ENCODE measurements at places on chromosomes 12 and 14.

GRCh38 chr14:68464711-68465110 is 328.2 kb downstream of the ZFP36L1 start:
- DNase-seq = peak; percentile 43

DNA sequence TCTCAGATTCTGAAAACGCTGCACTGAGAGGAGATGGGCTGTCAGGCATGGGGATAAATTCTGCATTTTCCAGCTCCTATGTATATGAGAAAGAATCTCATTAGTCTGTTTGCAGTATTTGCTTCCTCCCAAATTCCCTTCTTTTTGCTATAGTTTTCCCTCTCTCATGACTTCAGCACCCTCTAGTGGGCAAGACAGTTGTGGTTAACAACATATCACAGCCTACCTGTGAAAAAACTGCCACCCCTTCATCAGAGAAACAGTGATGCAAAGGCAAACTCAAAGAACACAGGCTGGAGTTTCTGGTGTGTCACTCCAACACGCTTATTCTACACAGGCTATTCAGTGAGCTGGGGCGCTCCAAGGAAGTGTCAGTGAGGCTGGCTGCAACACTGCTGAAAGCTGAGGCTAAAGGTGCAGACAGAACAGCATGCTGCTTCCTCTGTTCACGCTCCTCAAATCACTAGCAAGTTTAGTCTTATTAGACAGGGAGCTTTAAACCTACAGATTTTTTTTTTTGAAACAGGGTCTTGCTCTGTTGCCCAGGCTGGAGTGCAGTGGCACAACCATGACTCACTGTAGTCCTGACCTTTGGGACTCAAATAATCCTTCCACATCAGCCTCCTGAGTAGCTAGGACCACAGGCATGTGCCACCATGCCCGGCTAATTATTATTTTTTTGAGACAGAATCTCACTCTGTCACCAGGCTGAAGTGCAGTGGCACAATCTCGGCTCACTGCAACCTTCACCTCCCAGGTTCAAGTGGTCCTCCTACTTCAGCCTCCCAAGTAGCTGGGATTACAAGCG is 19.3 kb downstream of the ZC2HC1C start:
- peak; percentile 51 for DNase-seq

- no peak for DNase-seq
These were observed 651.6 kb upstream of the LRFN5 start for GRCh38 chr14:40955131-40955505.

GRCh38 chr14:74580275-74580672 is 31.8 kb downstream of the LTBP2 start:
- DNase-seq = no peak

DNA sequence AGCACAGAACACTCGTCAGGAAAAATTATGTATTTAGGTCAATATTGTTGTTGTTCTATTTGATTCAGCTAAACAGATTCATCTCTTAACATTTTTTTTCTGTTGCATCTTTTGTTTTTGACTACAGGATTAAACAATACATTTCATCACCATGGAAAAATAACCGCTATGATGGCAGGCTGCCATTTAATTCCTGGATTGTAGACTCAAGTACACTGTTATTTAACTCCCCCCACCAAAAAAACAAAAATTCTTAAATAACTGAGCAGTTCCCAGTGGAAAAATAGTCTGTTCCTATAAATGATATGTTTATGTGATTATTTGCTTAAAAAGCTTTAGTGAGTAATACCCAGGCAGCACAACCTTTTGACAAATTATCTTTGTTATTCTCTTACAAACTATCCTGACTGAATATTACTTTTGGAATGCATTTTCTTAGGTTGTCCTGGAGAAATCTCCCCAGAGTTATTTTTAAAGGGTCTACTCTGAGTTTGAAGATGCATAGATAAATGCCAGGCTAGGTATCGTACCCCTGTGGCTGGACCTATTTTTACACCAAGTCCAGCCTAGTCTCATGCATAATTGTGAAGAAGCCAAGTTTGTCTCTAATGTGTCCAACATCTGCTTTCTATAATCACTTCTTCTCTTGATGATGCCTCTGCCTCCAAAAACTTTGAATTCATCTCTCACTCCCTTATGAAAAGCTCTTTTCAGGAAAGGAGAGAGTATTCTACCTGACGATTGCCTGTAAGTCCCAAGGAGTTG is 3.7 kb downstream of the KERA start:
- DNase-seq = no peak

DNA sequence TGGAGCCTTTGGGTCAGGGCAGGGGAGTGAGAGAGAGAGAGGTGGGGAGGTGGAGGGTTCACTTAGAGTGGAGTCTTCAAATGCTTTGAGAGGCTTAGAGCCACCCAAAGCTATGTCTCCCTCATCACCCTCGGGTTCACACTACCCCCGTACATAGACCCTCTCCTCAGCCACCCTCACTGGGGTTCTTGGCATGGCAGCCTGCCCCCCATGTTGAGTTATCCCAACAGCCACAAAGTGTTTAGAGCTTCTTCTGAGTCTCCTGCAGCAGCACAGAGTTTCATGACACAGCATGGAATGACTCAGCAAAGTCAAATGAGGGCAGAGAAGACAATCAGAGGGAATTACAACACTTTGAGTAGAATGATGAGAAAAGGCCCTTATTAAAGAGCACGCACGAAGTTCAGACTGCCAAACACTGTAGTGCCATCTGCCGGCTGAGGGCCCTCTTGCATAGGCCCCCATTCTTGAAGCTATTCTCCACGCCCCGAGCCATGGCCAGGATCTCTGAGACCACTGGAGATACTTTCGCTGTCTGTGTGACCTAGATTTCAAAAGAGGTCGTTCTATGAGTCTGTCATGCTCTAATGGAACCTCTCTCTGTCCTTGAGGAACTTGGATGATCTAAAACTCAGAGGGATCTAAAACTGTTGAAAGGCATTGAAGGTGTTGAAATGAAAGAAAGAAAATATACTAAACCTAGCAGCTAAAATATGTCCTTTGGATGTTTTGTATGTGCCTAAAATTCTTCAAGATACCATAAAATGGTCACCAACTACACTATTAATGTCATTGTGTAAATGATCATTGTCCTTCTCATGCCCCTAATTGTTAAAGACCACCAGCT is 221.9 kb downstream of the PELI2 start:
- peak; percentile 86 for DNase-seq

GRCh38 chr12:104025771-104026170 is 24.2 kb downstream of the GLT8D2 start:
- no peak for DNase-seq

DNA sequence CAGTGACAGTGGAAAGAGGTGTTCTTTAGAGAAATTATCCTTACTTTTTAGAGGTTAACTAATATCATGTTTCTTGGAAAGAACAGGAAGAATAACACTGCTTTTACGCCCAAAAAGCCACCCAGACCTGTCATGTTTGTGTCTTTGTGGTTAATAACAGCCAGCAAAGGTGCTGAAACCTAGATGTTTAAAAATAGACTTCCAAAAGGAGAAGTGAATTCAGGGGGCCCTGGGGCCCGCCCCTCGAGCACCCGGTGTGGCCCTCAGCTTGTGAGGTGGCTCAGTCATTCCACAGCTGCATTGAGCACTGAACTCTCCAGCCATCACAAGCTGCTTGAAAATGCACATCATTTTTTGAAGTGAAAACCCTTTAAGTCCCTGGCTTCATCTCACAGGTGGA is 20.8 kb upstream of the AMN start:
- DNase-seq = no peak

- no peak for DNase-seq
These were observed 64.3 kb upstream of the RBM19 start for GRCh38 chr12:114030451-114030850.

GRCh38 chr12:20421421-20421820 is 53.1 kb downstream of the PDE3A start:
- no peak for DNase-seq

GRCh38 chr14:61652526-61653262 is 42.6 kb upstream of the HIF1A start:
- no peak for DNase-seq

- no peak for DNase-seq
These were observed 209.0 kb upstream of the FBXO33 start for GRCh38 chr14:39641224-39641623.

DNA sequence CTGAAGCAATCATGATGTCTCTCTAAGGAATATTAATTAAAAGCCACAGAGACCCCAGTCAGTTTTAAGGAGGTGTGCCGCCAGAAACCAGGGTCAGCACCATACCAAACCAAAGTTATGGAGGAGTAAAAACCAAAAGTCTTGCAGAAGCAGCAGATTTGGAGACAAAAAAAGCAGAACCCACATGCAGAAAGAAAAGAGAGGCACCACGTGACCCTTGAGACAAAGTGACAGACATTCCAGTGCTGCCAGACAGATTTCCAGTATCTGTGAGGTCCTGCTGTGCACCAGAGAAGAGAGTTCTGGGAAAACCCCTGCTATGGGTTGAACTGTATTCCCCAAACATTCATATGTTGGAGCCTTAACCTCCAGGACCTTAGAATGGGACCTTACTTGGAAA is 59.7 kb downstream of the CAPZA3 start:
- DNase-seq = no peak

DNA sequence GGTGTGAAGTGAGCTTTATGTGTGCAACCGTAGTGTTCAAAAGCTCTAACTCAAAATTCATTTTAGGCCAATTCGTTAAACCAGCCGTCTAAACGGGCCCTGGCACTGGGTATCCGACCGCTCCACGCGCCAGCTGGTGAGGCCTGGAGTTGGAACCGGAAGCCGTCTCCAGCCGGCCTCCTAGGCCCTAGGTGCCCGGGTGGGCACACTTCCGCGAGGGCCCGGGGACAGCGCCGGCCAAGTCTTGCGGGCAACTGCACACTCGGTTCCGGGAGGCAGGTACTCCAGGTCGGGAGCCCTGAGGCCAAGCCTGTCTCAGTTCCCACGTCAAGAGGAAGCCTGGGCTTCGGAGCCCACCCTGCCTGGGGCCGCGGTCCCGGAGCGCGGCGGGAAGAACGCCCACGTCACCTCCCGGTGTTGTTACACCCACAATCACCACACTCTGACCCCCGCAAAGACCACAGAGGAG is 16.2 kb downstream of the OTX2 start:
- DNase-seq = no peak

DNA sequence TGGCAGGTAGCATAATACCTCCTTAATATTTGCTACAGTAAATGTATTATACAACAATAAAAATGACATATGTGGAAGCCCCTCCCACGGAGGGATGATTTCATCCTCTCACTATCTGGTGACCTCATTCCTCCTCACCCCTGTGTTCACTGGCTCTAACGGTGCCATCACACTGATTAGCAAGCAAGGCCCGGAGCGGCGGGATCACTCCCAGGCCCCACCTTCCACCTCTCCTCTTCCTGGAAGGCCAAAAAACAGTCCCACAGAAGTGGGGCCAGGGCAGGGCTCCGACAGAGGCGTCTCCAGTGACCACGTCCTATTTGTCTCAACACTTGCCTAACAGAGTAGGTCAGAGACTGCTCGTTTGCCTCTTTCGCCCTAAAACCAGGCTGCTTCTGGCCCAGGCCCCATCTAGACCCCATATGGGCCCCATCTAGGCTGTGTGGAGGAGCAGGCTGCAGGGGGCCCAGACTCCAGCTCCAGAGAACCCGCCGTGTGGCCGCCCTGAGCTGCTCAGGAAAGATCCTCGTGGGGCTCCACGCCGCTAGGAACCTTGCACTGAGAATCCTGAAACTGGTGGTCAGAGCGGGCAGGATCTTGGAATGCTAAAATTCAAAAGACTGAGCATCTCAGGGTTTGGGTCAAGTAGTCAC is 3.7 kb downstream of the SELPLG start:
- peak; percentile 37 for DNase-seq

DNA sequence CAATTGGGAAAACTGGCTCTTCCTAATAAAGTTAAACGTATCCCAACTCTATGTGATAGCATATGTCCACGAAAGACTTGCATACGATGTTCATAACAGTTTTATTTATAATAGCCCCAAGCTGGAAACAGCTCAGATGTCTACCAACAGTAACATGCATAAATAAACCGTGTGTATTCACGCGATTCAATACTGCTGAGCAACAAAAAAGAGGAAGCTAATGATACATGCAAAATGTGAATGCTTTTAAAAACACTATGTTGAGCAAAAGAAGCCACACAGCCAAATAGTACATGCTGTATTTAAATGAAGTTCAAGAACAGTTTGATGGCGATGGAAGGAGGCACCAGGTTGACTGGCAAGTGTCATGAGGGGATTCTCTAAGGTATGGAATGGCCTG is 55.7 kb downstream of the TRIM9 start:
- DNase-seq = no peak

DNA sequence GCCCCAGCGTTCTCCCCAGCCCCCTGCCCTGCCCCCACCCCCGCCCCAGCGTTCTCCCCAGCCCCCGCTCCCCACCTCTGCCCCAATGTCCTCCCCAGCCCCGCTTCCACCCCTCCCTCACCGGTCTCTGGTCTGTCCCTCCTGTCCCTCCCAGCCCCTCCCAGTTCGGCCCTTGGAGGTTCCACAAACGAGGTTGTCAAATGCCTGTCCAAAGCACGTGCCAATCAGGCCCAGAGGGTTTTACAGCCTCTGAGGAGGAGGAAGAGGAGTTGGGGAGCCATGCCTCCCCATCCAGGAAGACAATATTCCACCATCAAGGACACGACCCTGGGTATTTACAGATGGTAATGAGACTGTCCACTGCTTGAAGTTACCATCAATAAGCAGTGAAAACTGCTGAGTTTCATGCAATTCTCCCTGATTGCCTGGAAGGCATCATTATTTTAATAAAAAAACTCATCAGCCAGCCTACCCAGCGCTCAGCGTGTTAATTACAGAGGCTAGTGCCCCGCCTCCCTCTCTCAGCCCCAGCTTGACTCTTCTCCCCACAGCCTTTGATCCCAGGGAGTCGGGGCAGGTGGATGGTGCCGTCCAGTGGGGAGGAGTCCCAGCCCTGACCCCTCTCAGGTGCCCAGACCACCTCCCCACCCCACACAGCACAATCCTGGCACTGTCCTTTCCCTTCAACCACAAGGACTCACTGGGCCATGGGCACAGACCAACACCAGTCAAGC is 30.6 kb upstream of the C14orf180 start:
- no peak for DNase-seq

DNA sequence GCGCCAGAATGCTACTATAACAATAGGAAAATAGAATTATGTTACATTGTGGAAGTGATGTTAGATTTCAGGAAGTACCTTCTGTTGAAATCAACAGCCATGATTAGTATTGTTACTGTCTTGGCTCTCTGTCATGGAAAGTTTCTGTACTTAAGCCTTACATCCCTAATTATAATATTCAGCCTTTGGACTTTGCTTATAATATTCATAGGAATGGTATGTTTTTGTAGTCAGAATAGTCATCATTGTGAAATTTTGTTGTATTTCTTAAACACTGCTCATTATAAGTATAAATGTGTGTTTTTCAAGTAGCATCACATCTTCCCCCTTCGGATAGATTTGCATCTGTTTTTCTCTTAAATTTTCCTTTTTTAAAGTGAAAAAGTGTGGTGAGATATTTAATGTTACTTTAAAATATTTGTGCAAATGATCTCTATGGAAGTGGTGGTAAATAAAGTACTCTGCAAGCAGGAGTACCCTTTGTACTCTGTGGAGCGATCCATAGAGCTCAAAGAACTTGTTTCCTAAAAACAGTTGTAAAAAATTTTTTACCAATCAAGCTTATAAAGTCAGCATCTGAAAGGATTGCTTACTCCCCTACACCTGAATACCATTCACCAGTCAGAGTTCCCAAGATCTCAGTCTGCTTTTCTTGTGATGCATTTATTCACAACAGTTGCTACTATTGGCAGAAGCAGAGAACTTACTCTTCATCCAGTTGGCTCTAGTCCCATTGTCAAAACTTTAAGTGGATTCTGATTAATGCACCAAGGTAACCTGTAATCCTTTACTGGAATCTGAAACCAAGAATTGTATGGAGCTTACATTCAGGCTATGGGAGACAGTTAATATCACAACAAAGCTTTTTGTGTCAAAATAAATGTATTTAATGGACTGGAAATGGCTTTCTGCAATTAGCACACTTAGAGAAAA is 87.8 kb downstream of the RIC8B start:
- no peak for DNase-seq

GRCh38 chr12:989751-990660 is 1.0 kb upstream of the ERC1 start:
- DNase-seq = peak; percentile 53
